Iris pigment epithelial cell (primary cell): ENCODE measurements at places on chromosomes 11 and 22.

DNA sequence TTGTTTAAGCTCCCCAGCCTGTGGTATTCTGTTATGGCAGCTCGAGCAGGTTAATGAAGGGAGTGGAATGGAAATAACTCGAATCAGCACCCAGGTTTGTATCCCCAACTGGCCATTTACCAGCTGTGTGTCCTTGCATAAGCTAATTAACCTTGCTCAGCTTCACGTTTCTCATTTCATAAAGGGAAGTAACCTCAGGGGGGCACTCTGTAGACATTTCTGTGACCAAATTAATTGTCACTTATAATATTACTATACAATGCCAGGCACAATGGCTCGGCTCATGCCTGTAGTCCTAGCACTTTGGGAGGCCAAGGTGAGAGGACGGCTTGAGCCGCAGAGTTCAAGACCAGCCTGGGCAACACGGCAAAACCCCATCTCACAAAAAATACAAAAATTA, 13.8 kb downstream of the ADA2 start:
- DNase-seq: no peak

DNA sequence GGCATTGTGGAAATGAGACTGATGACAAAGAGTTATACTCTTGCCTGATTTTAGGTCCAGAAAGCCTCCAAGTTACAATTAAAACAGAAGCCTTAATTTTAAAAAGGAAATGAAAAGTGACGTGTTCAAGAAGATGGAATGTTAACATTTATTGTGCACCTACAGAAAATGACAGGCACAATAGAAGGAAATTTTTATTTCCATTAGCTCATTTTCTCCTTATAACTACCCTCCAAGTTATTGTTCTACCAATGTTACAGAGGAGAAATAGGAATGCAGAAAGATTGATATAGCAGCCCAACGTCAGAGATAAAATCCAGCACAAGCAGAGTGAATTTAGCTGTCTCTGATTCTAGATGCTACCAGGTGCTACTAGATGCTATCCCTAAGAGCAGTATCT, 736.9 kb upstream of the KIRREL3 start:
- no peak for DNase-seq

- no peak for DNase-seq
Measured at GRCh38 chr22:41672780-41673509, 15.7 kb downstream of the SNU13 start.

- DNase-seq: no peak
Measured at GRCh38 chr11:128886406-128887124, 4.6 kb upstream of the KCNJ5 start.

GRCh38 chr22:20418211-20418788, 19.3 kb downstream of the SCARF2 start:
- DNase-seq: peak; percentile 78

DNA sequence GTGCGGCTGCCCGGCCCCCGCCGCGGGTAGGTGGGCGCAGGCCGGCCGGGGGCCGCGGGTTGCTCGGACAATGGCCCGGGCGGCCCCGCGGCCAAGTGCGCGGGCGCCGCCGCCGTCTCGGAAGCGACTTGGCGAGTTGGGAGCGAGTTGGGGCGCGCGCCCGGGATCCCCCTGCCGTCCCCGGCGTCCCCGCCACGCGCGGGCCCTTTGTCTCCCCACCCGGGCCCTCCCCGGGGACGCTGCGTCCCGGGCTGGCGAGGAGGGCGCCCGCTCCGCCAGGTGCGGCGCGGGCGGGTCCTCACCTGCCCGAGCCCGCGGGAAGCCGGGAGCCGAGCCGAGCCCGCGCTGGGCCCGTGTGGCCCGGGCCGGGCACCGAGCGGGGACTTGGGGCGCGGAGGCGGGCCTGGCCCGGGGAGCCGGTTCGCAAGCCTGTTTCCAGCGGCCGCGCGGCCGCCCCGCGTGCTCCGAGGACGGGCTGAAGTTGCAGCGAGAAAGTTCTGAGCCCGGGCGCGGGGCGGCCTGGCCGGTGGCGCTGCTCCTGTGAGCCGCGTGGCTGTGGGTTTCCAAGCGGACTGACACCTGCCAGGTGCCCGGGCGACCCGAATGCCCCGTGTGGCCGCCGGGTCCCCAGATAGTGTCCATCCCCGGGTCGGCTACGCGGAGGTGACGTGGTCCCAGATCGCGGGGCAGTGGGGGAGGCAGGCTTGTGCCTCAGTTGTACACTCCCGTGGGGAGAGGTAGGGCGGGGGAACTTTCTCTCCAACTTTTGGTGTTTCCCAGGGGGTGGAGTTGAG, 586 bp downstream of the LRP5 start:
- no peak for DNase-seq

GRCh38 chr11:71201231-71201630, 51.1 kb downstream of the SHANK2 start:
- DNase-seq: no peak

- DNase-seq: peak; percentile 88
Measured at GRCh38 chr11:62545437-62546243, 966 bp downstream of the AHNAK start.

GRCh38 chr11:134498326-134499139, 86.5 kb upstream of the B3GAT1 start:
- no peak for DNase-seq

DNA sequence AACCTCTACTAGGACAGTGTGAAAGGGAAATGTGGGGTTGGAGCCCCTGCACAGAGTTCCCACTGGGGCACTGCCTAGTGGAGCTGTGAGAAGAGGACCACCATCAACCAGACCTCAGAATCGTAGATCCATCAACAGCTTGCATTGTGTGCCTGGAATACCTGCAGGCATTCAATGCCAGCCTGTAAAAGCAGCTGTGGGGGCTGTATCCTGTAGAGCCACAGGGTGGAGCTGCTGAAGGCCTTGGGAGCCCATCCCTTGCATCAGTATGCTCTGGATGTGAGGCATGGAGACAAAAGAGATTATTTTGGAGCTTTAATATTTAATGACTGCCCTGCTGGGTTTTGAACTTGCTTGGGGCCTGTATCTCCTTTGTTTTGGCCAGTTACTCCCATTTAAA, 46.3 kb downstream of the PGR start:
- DNase-seq: no peak

DNA sequence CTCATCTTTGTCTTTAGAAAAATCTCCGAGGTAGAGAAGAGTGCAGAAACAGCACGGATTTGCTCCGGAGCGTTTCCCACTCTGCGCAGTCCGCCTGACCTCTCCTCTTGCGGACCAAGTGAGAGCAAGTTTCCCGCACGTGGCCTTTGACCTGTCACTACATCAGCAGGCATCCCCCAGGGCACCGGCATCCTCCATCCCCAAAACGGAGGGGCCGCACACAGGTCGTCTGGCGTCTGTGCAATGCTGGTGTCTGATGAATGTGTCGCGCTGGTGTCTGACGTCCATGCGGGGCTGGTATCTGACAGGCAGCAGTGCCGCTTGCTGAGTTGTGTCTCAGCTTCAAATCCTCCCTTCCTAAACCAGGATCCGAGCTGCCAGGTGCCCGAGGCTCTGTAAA, 739 bp upstream of the MRGPRE start:
- DNase-seq: no peak

DNA sequence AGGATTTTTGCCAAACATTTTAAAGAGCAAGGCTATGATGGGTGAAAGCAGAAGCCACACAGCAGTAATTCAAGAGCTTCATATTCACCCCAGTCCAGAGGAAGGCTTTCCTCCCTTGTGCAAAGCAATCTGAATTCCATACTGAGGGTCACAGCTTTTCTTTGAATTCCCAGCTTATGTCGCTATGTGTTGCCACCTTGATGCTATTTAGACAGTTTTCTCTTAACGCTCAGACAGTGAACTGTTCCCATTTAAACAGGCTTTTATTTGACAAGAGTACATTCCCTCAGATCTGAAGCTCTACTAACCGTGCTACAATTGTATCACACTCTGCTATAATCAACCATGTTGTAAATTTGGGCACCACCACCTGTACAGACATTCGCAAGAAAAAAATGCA, 279.7 kb downstream of the CADM1 start:
- DNase-seq: no peak

- no peak for DNase-seq
Measured at GRCh38 chr11:11038782-11039181, 180.9 kb upstream of the ZBED5 start.

DNA sequence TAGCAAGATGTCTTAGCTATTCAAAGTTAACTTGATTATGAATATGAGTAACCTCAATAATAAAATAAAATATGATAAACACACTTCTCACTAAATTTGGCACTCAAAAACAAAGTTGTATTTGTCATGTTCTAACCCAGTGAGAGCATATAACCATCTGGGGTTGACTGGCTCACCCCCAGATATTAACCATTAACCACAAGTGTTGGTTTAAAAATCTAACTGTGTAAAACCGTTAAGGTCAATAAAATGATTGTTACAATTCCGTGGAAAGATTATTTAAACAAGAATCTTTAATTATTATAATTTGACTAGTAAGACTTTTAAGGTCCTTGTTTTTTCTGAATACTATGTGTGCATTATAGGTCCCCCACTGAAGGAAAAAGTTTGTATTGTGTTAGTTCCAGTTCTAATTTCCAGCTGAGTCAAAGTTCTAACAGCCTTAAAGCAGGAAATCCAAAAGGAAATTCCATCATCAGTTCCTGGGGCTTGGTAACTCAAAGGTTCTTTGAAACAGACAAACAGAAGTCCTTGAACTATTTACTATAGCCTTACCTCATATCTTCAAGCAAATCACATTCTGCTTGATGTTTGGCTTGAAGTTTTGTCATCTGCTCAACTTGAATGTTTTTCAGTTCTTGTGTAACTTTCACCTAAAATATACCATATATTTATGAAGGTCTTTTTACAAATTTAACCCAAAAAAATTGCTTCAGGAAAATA, 2.5 kb downstream of the FCHSD2 start:
- DNase-seq: peak; percentile 60

GRCh38 chr11:61511383-61511782, 2.8 kb downstream of the LRRC10B start:
- no peak for DNase-seq

- DNase-seq: no peak
Measured at GRCh38 chr11:39932966-39933365, 1526.5 kb downstream of the LRRC4C start.

GRCh38 chr22:36425977-36426523, 38.3 kb upstream of the MYH9 start:
- peak; percentile 42 for DNase-seq

GRCh38 chr11:46290598-46291309, 13.3 kb downstream of the CREB3L1 start:
- peak; percentile 97 for DNase-seq

- peak; percentile 66 for DNase-seq
Measured at GRCh38 chr11:15158351-15159015, 43.8 kb downstream of the INSC start.

DNA sequence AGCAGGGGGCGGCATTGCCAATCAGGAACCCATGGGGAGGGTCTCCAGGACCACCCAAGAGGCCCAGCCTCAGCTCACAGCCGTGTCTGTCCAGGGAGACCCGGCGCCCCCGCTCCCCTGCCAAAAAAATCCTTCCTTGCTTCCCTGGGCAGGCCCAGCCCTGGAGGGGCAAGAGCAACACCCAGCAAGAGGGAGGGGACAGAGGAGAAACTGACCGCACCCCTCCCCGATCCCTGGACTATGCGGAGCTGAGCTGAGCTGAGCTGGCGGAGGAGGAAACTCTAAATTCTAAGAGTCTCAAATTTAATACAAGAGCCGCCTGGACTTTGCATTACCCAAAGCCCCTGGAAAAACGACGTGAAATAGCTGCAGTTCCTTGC, 52.0 kb upstream of the SHISAL1 start:
- DNase-seq: no peak

GRCh38 chr22:17110791-17111550, 10.2 kb downstream of the TMEM121B start:
- no peak for DNase-seq

DNA sequence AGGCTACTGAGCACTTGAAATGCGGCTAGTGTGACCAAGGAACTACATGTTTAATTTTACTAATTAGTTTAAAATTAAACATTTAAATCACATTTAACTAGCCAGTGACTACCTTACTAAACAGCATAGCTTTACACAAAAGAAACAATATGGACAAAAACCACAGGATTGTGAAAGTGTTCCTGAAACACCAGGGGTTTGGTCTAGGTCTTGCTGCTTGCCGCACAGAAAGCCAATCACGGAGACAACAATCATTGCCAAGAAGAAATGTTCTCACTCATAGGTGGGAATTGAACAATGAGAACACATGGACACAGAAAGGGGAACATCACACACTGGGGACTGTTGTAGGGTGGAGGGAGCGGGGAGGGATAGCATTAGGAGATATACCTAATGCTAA, 309.5 kb downstream of the C11orf87 start:
- DNase-seq: peak; percentile 47

DNA sequence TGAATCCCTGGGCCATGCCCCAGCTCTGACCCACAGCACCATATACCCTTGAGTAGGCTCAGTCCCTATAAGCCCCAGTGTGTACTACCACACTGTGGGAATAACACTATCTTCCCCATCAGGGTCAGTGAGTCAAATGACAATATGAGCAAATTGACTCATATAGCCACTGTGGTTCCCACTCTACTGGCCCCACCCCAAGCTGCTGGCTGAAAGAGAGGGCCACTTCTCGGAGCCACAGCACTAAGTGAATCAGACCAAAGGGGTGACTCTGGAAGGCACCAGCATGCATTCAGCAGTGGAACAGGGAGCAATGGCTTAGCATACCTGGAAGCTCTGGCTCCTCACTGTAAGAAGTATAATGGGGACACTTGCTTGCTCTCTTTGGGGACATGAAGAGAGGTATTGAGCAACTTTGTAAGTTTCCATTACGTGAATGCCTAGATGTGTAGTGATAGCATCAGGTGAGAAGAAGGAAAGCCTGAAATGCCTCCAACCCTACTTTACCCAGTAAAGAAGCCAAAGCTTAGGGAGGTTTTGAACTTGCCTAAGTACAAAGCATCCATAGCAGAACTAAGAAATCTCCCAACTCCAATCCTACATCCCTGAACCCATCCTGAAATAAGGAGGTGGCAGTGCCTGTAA, 13.5 kb downstream of the CD59 start:
- peak; percentile 75 for DNase-seq

DNA sequence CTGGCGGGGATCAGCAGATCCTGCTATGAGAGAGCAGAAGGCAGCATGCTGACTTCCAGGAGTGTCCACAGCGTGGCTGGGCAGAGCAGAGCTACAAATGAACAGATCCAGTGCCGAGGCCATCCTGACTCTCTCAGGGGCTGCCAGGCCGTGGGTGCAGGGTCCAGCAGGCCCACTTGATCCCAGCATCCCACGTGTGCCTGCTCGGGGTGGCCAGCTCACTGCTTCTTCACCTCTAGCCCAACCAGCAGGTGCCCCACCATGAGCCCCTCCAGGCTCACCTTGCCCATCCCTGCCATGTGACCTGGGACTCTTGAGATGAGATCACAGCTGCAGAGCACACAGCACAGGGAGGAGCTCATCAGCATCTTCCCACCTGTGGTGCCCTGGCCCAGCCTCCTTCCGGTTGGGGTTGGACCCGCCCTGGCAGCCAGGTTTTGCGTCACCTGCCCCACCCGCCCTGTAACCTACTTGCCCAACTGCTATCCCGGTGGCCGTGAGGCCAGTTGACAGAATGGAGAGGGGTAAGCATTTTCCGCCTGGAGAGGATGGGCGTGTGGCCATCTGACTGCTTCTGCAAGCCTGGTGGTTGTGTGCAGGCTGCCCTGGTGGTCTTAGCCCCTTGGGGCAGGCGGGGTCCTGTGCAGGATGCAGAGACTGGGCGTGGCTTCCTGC, 11.0 kb downstream of the TANGO2 start:
- no peak for DNase-seq

GRCh38 chr11:35725885-35726284, 63.3 kb downstream of the TRIM44 start:
- peak; percentile 87 for DNase-seq

- no peak for DNase-seq
Measured at GRCh38 chr11:83467837-83468236, 181.7 kb upstream of the CCDC90B start.

GRCh38 chr11:106520146-106520912, 442.9 kb downstream of the AASDHPPT start:
- no peak for DNase-seq

GRCh38 chr11:19697721-19698121, 14.9 kb upstream of the NAV2 start:
- no peak for DNase-seq
